ENCODE measurements at places on chromosomes 11 and 22. TPM values are rescaled to one million over a fixed set of nuclear protein-coding genes. Genes with fewer than 3 reads are reported as not detected.

KCNE3 gene
- polyA plus RNA-seq, result not detected

TREH gene
- polyA plus RNA-seq, result 1.7 TPM

C2CD3 gene
- 5.3 TPM for polyA plus RNA-seq

DUSP8 gene
- 0.62 TPM for polyA plus RNA-seq

LRRC56 gene
- 0.13 TPM for polyA plus RNA-seq

DTX4 gene
- 1.8 TPM for polyA plus RNA-seq

KCNJ5 gene
- polyA plus RNA-seq, result not detected

FOLR3 gene
- polyA plus RNA-seq, result not detected

GAL gene
- not detected for polyA plus RNA-seq

MN1 gene
- polyA plus RNA-seq, result 0.66 TPM

OR52E8 gene
- not detected for polyA plus RNA-seq

KRTAP5-9 gene
- not detected for polyA plus RNA-seq

TRPM5 gene
- not detected for polyA plus RNA-seq

P2RX3 gene
- polyA plus RNA-seq, result not detected

TYR gene
- not detected for polyA plus RNA-seq

NXPE1 gene
- not detected for polyA plus RNA-seq

SART1 gene
- polyA plus RNA-seq, result 22.8 TPM

SLC22A25 gene
- polyA plus RNA-seq, result not detected

DNAL4 gene
- polyA plus RNA-seq, result 6.1 TPM

NRIP3 gene
- 14.6 TPM for polyA plus RNA-seq

All from Purkinje cell (primary cell).